T-cell (primary cell): ENCODE measurements at places on chromosomes 7 and 10.

- DNase-seq = no peak
Measured at GRCh38 chr10:32976338-32976737, 18.3 kb upstream of the ITGB1 start.

DNA sequence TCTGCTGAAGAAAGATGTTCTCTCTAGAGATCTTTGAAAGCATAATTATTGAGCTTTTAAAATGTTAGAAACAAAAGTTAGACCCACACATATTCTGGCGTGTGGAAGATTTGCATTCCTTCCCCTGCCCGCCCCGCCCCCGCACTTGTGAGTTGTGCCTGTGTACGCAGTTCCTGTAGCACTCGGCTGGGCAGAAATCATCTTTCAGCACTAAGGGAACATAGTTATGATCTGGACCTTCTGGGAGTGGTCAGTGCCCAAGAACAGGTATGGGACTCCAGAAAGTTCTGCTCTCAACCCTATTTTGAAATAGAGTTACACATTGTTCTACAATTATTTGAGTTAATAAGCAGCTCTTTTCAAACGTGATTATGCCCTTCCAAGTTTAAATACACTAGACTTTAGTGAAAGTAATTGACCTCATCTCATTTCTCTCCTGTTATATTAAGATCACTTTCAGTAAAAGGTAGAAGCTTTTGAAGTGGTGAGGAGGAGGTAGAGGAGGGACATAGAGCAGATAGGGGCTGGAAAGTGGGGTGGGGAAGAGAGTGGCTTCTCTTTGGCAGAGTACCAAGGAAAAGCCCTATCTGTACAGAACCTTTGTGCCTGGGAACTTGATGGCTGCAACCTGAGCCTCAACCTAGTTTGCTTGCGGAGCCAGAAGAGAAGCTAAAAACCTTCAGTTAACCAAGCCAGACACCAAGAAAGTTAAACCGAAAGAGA, 5.7 kb downstream of the BLVRA start:
- DNase-seq = peak; percentile 18

DNA sequence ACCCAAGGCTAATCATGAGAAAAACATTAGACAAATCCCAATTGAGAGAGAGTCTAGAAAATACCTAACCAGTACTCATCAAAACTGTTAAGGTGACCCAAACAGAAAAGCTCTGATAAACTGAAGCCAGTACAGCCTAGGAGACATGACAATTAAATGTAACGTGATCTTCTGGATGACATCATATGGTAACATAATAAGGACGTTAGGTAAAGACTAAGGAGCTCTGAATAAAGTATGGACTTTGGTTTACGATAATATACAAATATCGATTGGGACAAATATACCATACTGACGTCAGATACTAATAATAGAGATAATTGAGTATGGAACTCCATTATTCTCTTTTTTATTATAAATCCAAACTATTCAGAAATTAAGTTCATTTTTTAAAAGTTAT, 561.1 kb upstream of the STEAP1 start:
- no peak for DNase-seq

- DNase-seq = no peak
Measured at GRCh38 chr10:78383378-78384048, 349.9 kb downstream of the RPS24 start.

DNA sequence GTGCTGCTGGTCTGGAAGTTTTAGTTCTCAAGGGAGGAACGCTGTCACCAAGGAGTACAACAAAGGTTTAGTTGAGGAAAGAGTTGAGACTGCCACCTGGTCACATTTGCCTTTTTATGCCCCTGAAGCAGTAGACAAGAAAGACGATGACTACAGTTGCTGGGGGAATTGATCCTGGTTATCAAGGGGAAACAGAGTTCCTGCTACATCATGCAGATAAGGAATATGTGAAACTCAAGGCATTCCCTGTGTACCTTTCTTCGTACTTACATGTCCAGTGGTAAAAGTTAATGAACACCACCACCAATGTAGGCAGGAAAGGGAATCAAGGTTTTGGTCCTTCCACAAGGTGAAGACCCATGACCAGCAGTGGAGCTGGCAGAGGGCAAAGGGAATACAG, 31.8 kb downstream of the SLC35B4 start:
- no peak for DNase-seq

- DNase-seq = no peak
Measured at GRCh38 chr7:108234281-108234680, 104.1 kb upstream of the LAMB4 start.

GRCh38 chr7:136655414-136655813, 213.0 kb upstream of the CHRM2 start:
- no peak for DNase-seq

- no peak for DNase-seq
Measured at GRCh38 chr7:36928311-36928710, 204.0 kb upstream of the AOAH start.

DNA sequence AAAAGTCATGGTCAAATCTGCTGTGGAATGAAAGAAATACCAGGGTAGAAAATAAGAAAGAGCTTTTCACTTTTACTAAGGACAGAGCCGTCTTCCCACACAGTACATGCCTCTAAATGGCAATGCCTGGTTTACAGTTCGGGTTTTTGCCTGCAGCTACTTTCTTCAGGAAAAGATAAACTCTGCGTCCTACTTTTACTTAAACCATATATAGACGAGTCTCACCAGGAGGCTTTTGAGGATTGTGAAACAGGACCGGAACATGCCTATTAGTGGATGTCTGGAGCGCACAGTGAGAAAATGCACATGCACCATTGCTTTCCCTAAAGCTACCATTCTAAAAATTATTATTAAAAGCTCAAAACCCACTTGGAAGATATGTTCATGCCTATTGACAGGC, 70.5 kb downstream of the KLF6 start:
- no peak for DNase-seq

GRCh38 chr7:68770649-68771048, 827.6 kb upstream of the AUTS2 start:
- DNase-seq = no peak

- DNase-seq = no peak
Measured at GRCh38 chr7:124032369-124033094, at the start of gene TMEM229A. Gene TMEM229A, minus strand, starts transcription at chr7:124033067. Its CDS starts 64 bp downstream, at chr7:124033003.

DNA sequence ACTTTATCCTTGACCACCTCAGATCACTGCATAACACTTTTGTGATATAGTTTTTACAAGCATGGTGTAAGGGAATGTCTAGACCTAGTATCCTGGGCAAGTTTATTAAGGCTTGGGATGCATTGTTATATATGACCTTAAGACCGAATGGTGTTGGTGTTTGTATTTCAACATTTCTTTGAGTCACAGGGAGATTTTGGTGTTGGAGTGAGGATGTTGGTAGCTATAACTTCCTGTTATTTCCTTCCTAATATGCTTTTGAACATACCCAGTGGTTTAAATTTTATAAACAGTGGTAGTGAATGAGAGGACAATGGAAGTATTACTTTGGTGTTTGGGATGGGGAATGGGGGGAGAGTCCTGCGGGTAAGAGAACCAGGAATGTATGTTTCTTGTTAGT, 2.6 kb downstream of the EXOC4 start:
- no peak for DNase-seq

- DNase-seq = no peak
Measured at GRCh38 chr10:20847512-20847911, 49.6 kb downstream of the NEBL start.

DNA sequence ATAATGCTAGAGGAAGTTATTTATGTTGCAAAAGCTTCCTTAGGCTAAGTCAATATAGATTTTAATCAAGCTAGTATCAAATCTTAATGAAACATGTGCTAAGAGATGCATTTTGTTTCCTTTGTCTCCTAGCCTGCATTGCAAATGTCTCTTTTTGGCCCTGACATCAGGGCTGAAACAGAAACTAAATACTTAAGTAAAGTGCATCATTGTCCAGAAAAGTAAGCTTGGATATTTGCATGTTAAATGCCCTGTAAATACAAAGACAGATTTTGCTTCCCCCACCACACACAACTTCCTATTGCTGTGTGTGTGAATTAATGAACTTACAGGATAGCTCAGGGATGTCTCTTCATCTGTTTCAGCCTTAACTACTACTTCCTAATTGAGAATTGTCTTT, 10.0 kb upstream of the STAMBPL1 start:
- DNase-seq = no peak

- DNase-seq = no peak
Measured at GRCh38 chr10:35875016-35875676, 233.1 kb upstream of the FZD8 start.

- no peak for DNase-seq
Measured at GRCh38 chr10:79413196-79413595, 32.2 kb downstream of the ZCCHC24 start.

- DNase-seq = no peak
Measured at GRCh38 chr7:79502151-79502550, 48.7 kb upstream of the MAGI2 start.

- no peak for DNase-seq
Measured at GRCh38 chr10:308101-308500, 172.8 kb downstream of the ZMYND11 start.

- no peak for DNase-seq
Measured at GRCh38 chr10:114877301-114877644, 55.7 kb downstream of the FHIP2A start.

GRCh38 chr7:5282543-5283316, at the start of gene SLC29A4:
Gene SLC29A4, plus strand, starts transcription at chr7:5282943. Its CDS starts 4,874 bp downstream, at chr7:5287817.
- no peak for DNase-seq

GRCh38 chr7:21336743-21337142, 91.1 kb upstream of the SP4 start:
- DNase-seq = no peak

DNA sequence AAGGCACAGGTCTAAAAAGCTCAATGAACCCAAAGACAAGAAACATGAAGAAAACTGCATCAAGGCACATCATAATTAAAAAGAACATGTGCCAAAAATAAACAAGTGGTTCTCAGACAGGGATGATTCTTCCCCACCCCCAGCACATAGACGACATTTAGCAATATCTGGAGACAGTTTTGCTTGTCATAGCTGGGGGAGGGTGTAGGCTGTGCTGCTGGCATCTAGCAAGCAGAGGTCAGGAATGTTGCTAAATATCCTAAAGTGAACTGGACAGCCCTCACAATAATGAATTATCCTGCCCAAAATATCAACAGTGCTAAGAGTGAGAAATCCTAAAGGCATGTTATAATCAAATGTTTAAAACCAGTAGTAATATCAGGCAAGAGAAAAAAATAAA, 122.6 kb downstream of the MICU1 start:
- DNase-seq = no peak

- no peak for DNase-seq
Measured at GRCh38 chr10:98458809-98459784, 12.4 kb upstream of the HPS1 start.

GRCh38 chr10:76459016-76459730, 1027.7 kb downstream of the LRMDA start:
- DNase-seq = no peak

- peak; percentile 53 for DNase-seq
Measured at GRCh38 chr10:7525314-7526016, 114.6 kb upstream of the SFMBT2 start.

- no peak for DNase-seq
Measured at GRCh38 chr7:82839555-82839954, 323.1 kb downstream of the PCLO start.

DNA sequence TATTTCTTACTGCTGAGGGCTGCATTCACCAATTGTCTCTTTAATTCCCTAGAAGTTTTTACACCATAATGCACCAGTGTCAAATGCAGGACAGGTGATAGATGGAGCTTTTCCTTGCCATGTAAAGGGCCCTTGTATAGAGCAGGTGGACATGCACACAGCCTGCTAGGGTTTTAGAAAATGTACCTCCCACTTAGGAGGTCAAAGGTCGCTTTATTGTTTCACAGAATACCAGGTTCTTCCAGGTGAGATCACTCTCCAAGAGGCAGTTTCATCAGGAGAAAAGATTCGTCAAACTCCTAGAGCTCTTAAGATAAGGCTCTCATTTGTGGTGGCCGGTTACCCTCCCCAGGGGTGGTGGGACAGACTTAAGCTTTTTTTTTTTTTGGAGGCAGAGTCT, 215.8 kb downstream of the PHTF2 start:
- no peak for DNase-seq

GRCh38 chr7:102424129-102424551, 9.2 kb upstream of the ORAI2 start:
- no peak for DNase-seq

- no peak for DNase-seq
Measured at GRCh38 chr7:102917436-102918353, 4.9 kb downstream of the LRRC17 start.

DNA sequence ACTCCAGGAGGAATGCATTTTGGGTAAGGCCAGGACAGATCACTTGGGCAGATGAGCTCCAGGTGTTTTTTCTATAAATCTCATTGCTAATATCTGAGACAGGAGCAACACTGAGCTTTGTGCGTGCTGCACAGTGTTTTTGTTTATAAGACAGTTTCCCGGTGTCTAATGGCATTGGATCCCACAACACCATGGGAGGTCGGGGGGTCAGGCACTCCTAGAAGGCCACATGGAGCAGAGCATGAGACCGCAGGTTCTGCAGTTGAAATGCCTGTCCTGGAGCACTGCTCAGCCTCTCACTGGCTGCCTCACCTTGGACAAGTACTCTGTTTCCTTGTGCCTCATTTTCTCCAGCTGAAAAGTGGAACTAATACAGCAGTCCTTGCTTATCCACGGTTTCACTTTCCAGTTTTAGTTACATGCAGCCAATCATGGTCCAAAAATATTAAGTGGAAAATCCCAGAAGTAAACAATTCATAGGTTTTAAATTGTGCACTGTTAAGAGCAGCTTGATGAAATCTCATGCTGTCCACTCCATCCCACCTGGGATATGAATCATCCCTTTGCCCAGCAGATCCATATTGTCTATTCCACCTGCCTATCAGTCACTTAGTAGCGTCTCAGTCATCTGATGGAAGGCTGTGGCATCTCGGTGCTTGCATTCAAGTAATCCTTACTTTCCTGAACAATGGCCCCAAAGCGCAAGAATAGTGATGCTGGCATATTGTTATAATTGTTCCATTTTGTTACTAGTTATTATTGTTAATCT, 35.2 kb downstream of the ATXN7L1 start:
- no peak for DNase-seq

- no peak for DNase-seq
Measured at GRCh38 chr10:7202793-7203355, 208.0 kb downstream of the SFMBT2 start.

DNA sequence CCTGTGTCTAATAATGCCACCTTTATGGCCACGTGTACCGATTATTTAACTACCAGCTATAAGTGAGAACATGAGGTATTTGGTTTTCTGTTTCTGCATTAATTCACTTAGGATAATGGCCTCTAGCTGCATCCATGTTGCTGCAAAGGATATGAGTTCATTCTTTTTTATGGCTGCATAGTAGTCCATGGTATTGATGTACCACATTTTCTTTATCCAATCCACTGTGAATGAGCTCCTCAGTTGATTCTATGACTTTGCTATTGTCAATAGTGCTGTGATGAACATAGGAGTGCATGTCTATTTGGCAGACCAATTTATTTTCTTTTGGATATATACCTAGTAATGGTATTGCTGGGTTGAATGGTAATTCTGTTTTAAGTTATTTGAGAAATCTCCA, 96.4 kb downstream of the SLC25A40 start:
- DNase-seq = no peak

- no peak for DNase-seq
Measured at GRCh38 chr7:130922206-130923112, 188.5 kb upstream of the KLF14 start.

- DNase-seq = no peak
Measured at GRCh38 chr7:148037044-148037443, 553.5 kb upstream of the C7orf33 start.

GRCh38 chr10:59337201-59337652, 25.1 kb downstream of the FAM13C start:
- DNase-seq = no peak
